Right cardiac atrium (tissue), 5 donors: ENCODE measurements at places on chromosomes 6 and 20. TPM values are rescaled to one million over a fixed set of nuclear protein-coding genes. Genes with fewer than 3 reads are reported as not detected.

Gene LTB
- total RNA-seq = 0.60 TPM

Gene TFAP2A
- total RNA-seq = 0.71 TPM

Gene ATP9A
- 19.4 TPM for total RNA-seq

Gene PLEKHG1
- 7.7 TPM for total RNA-seq

DNA sequence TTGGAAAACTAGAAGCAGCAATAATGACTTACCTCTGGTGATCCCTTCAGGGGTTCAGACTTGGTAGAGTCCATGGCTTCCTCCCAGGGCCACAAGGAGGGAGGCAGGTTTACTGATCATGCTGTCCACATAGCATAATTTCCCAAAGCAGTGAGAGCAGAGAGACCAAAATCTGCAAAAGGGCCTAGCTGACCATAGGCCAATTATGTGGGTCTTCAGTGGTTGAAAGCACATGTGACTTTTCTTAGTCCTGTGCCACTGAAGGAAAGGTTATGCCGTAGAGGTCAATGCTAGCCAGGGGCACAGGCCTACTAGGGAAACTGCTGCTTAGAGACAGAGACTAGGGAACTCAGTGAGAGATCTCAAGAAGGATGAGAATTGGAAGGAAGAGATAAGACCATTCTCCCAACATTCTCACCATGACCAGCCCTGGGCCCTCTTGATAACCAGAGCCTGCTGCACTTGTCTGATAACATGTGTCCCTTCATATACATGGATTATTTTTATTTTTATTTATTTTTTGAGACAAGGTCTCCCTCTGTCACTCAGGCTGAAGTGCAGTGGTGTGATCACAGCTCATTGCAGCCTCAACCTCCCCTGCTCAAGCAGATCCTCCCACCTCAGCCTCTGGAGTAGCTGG is 2.0 kb upstream of the GTPBP2 start:
- no peak for DNase-seq

- DNase-seq = no peak
Observed at GRCh38 chr20:57268399-57269076, 2.1 kb upstream of the BMP7 start.

DNA sequence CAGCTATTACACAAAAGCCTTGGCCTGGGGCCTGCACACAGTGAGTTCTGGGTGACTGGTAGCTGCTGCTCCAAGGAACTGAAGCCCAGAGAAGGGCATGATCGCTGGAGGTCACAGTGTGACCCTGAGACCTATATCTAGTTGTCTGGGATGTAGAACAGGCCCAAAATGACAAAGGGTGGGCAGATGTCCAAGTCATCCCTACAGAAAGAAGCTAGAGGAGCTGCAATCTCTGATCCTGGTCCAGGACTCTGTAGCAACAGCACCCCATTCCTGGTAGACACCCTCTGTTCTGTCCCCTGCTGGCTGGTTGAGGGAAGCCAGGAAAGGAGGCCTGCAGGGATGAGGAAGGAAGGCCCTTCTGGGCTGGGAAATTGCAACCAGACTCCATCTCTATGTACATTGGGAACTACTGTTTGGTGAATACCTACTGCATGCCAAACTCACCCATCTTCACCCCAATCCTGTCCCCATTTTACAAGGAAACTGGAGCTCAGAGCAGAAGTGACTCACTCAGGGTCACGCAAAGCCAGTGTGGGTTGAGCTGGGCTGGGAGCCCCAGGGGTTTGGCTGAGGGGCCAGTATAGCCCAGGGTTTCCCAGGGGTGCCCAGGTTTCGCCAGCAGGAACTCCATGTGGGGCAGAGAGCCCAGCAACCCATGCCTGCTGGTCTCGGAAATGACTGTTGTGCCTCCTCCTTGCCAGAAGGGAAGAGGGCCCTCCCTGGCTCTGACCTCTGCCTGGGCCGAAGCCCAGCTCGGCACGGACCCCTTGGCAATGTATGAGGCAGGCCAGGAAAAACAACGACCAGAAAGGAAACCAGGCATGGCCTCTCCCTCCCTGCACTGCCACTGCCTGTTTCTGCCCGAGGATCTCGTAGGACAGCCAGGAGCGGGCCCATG is 44.9 kb upstream of the TLDC2 start:
- peak; percentile 93 for DNase-seq

GRCh38 chr6:144285798-144286502 is 815 bp downstream of the UTRN start:
- peak; percentile 92 for DNase-seq

- DNase-seq = no peak
Observed at GRCh38 chr6:113763876-113764275, 93.3 kb upstream of the MARCKS start.

- peak; percentile 19 for DNase-seq
Observed at GRCh38 chr6:147586044-147586443, 77.6 kb downstream of the SAMD5 start.
